ENCODE measurements at places on chromosomes 11 and 22.

GRCh38 chr11:115653076-115653475 is 148.9 kb upstream of the CADM1 start:
- DNase-seq, result no peak

- no peak for DNase-seq
Observed at GRCh38 chr11:35614939-35615569, 3.2 kb upstream of the FJX1 start.

- DNase-seq, result no peak
Observed at GRCh38 chr11:121539000-121539399, 86.2 kb upstream of the SORL1-AS1 start.

- DNase-seq, result no peak
Observed at GRCh38 chr11:19740586-19740985, 27.9 kb downstream of the NAV2 start.

GRCh38 chr11:73962101-73962705 is 11.4 kb downstream of the DNAJB13 start:
- DNase-seq, result no peak

- DNase-seq, result no peak
Observed at GRCh38 chr11:15893080-15893492, 463.3 kb downstream of the SOX6 start.

GRCh38 chr11:12050470-12051286 is 42.3 kb upstream of the DKK3 start:
- no peak for DNase-seq

DNA sequence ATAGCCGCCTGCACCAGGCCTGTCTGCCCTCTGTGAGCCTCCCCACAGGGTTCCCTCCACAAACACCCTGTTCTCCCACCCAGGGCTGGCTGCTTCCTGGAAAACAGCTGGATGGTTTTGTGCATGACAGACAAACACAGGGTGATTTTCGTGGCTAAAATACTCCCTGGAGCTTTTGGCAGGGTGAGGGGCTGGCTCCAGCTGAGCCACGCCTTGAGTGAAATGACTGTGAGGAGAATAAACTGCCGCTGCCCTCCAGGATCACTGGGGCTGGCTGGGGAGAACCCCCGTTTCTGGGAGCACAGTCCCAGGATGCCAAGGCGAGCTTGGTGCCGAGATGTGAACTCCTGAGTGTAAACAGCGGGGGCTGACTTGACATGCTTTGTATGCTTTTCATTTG is 20.3 kb upstream of the PPP6R3 start:
- no peak for DNase-seq

- DNase-seq, result no peak
Observed at GRCh38 chr11:18046116-18046777, at the start of gene TPH1. TSS of gene TPH1 (minus strand) at chr11:18046269. CDS start at chr11:18040762, 5,507 bp downstream.

GRCh38 chr22:41407433-41407832 is 25.7 kb downstream of the TEF start:
- no peak for DNase-seq

GRCh38 chr11:120013325-120014250 is 124.3 kb downstream of the TRIM29 start:
- no peak for DNase-seq

GRCh38 chr11:115674176-115674936 is 170.1 kb upstream of the CADM1 start:
- no peak for DNase-seq

- DNase-seq, result no peak
Observed at GRCh38 chr11:46249938-46250744, 27.3 kb upstream of the CREB3L1 start.

- DNase-seq, result no peak
Observed at GRCh38 chr22:37497062-37497599, 10.9 kb upstream of the MFNG start.

DNA sequence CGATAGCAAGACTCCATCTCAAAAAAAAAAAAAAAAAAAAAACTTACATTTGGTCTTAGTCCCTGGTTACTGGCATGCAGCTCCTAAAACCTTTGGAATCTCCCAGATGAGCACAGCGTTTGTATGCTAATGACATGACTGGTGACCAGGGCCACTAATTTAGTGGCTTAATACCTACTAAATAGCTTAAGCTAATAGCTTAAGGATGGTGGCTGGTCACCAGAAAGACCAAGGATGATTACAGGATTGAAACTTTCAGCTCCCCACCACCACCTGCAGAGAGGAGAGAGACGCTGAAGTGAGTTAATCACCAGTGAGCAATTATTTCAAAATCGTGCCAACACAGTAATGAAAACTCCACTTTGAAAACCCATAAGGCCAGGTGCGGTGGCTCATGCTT is 37.1 kb downstream of the DENND5A start:
- no peak for DNase-seq

- no peak for DNase-seq
Observed at GRCh38 chr11:2651826-2652271, 47.9 kb downstream of the KCNQ1OT1 start.

DNA sequence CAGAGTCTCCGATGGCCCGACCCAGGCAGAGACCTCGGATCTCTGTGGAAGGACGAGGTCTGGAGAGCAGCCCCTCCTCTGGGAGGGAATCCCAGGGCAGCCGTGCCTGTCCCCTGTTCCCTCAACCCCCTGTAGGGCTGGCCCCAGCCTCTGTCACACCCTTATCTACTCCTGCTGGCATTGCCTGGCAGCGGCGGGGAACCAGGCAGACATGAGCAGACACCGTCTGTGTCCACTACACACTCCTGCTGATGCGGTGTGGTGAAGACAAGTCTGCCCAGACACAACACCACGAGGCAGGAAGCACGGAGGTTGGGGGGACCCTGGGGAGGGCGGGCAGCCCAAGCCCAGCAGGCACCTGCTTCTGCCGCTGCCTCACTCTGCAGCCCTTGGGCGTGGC is 52.5 kb upstream of the A4GALT start:
- no peak for DNase-seq

DNA sequence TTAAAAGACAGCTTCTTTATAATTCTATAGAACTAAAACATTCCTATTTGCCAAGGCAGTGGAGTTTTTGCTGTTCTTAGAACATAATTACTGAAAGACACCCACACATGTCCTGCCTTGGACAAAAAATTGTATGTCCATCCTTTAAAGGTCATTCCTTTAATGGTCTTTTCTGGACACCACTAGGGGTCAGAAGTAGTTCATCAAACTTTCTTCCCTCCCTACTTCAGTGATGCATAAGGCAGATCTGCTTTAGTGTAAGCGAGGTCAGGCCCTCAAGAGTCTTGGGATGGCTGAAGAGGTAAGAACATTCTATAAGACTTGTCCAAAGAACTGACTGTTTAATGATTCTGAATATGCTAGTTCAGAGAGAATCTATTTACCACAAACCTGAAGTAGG is 4.3 kb upstream of the OR51V1 start:
- no peak for DNase-seq

GRCh38 chr22:21042978-21043859 is 2.5 kb upstream of the LRRC74B start:
- DNase-seq, result no peak

GRCh38 chr11:118224511-118225188 is at the start of gene JAML:
TSS of gene JAML (minus strand) at chr11:118225011. CDS start at chr11:118214866, 10,145 bp downstream.
- DNase-seq, result no peak

DNA sequence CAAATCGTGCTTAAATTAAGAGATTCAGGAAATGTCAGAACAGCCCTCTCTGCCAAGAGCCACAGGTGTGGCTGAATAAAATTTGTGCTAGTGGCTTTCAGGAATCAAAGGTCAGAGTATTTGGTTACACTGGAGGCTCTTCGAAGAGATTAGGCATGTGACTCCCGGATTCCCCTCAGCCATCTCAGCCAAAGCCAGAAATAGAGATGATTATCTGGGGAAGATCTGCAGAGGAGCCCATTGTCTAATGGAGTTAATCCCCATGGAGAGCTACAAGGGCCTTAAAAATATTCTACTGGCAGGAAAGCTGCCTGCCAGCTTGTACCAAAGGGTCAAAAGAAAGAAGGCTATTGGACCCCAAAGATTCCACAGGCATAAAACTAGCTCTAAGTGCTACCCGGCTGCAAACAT is 1259.5 kb downstream of the TBC1D22A start:
- DNase-seq, result no peak

DNA sequence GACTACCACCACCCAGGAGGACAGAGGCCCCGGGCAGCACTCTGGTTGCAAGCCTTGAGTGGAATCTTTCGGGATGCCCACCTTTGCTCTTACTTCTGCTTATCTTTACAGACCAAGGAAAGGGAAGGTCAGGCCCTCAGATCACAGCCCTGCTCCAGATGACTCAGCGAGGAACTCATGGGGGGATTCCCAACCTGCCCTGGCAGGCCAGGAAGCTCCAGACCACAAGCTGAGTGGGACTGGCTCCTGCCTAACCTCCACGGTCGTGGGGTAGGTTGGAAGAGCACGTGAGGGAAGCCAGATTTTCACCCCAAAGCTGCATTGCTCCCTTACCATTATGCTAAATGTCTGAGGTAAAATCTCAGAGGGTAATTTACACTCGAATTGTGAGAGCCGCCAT is 11.8 kb downstream of the TBC1D10A start:
- no peak for DNase-seq

DNA sequence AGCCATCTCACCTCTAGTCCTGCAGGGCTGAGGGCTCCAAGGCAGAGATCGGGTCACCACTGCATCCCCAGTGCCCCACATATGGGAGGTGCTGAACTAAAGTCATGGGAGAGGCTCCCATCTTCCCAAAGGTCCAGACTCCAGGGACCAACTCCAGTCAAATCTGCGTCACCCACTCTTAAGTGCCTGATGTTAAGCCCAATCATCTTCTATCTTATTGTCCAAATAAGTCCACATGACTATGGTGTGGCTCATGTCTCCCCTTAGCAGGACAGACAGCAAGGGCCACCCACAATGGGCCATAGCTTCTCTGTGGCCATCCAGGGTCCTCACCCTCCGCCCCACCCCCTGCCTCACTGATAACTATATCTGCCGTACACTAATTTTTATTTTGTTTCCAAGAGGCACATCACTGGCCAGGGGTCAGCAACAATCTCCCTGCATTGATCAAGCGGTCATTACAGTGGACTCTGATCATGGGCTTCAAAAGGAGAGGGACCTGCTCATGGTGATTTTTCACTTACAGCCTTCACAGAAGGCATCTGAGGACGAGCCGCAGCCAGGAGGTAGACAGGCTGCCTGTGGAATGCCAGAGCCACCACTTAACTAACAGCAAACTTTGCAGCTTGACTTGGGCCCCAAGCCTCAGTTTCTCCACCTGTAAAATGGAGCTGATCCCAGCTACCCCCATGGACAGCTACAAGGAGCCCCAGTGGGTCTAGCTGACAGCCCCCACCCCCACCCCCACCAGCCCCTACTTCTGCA is 23.3 kb downstream of the MYH9 start:
- no peak for DNase-seq

DNA sequence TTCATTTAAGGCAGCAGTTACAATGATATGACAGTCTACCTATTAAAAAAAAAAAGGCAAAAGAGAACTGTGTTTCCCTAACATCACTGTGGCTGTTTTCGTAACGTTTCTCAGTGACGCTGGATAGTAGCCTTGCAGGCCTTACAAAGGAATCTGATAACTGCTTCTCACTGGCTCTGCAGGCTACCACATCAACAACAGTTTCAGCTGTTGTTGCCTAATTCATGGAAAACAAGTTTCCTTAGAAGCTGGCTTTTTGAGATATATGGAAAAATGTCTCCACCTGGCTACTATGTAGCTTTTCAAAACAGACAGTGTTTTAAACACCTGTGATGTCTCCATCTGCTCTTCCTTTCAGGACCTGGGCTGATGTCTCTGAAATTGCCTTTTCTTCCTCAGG is 3.8 kb downstream of the OR51V1 start:
- no peak for DNase-seq

GRCh38 chr11:19349340-19350025 is 108.7 kb upstream of the E2F8 start:
- no peak for DNase-seq

GRCh38 chr22:38831166-38831945 is 12.5 kb downstream of the NPTXR start:
- no peak for DNase-seq

- DNase-seq, result no peak
Observed at GRCh38 chr11:3123761-3124733, 41.1 kb downstream of the OSBPL5 start.

DNA sequence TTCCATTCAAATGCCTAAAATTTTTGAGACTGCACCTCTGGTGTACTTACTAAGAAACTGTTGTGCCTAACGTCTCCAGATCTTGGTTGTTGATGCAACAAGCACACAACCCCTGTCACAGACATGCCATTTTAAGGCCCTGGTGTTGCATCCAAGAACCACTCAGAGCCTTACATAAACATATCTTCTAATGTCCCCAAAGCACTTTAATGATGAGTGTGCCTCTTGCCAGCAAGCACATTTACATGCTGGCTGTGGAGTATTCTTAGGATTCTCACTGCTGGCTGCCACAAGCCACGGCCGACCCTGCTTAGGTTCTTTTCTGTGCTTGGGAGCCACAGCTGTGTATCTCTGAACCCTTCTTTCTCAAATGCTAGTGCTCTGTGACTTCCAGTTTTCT is 201.4 kb downstream of the ADAMTS15 start:
- no peak for DNase-seq

DNA sequence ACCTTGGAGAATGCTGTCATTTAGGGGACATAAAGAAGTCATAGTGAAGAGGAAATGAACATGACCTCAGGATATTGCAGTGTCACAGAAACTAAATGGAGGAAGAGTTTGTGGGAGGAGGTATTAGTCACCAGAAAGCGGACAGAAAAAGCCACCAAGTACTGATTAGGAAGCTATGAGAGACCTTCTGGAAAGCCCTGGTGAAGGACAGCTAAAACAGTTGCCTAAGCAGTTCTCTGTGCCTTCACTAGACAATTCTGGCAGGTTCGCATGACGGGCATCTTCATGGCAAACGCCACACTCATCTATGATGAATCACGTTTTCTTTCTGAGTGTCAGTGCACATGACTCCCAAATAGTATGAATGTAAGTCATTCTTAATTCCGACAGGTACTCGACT is 325.8 kb downstream of the C11orf87 start:
- no peak for DNase-seq

GRCh38 chr11:64013141-64013896 is 22.4 kb upstream of the FLRT1 start:
- no peak for DNase-seq

Measured in cortex of kidney (tissue), 1 donor.